ENCODE measurements at places on chromosomes 6 and 20.
A peak's percentile ranks its signal among the peaks of the same experiment; 100 is the strongest.

GRCh38 chr6:157223021-157223430 is 100.3 kb downstream of the TMEM242 start:
- H3K4me1 ChIP-seq = peaks cover 42% of the 10 kb centered on the region
- H3K4me3 ChIP-seq = no peak overlapping the region
- no peak overlapping the region for H3K27ac ChIP-seq
- no peak for DNase-seq
- no peaks in the 10 kb centered on the region for H3K27me3 ChIP-seq

DNA sequence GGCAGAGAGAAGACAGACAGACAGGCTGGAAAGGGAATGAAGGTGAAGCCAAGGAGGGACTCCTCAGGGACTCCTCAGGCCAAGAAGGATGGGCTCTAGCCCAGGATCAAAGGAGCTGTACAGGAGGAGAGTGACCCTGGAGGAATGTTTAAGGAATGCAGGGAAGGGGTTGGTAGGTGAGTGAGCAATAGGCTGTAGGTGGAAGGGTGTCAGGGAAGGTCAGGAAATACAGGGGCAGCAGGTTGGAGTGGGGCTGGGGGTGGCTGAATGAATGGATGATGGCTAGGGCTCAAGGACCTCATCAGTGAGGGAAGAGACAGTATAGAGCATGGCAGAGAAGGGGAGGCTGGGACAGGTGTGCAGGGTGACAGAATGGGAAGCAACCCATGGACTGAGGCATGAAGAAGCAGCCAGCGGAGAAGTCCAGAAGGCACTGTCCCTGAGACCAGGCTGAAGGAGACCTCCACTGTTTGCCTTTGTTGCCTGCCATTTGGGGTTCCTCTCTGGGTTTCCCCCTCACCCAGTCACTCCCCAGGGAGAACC is 13.2 kb downstream of the SYNGAP1 start:
- no peak for DNase-seq
- no peaks in the 10 kb centered on the region for H3K27me3 ChIP-seq
- peaks cover 23% of the 10 kb centered on the region for H3K36me3 ChIP-seq
- H3K4me3 ChIP-seq = peak overlapping the region; percentile 21
- peaks cover 54% of the 10 kb centered on the region for H3K4me1 ChIP-seq

GRCh38 chr6:132790450-132790849 is 8.0 kb downstream of the SLC18B1 start:
- H3K27me3 ChIP-seq = no peaks in the 10 kb centered on the region
- no peaks in the 10 kb centered on the region for H3K4me1 ChIP-seq
- no peak overlapping the region for H3K4me3 ChIP-seq
- DNase-seq = no peak
- H3K27ac ChIP-seq = no peak overlapping the region

- DNase-seq = no peak
- no peak overlapping the region for H3K27ac ChIP-seq
- H3K27me3 ChIP-seq = no peaks in the 10 kb centered on the region
- H3K4me1 ChIP-seq = no peaks in the 10 kb centered on the region
Observed at GRCh38 chr6:90062051-90062450, 167.8 kb downstream of the GJA10 start.

DNA sequence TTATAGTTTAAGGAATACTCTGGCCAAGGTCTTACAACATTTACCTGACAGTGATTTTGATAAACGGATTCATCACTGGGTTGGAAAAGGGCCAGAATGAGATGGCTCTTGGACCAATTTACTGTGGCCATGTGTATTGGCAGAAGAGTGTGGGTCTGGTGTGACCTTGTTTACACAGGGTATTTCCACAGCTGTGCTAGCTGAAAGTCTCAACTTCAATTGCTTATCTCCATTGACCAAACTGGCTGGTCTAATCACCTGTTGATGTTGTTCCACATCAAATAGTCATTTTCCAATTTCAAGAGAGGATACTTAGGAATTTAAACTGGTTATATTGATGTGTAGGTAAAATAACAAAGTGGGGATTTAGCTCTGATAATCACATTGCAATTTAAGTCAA is 501.6 kb upstream of the MAP3K7 start:
- H3K36me3 ChIP-seq = no peaks in the 10 kb centered on the region
- H3K27ac ChIP-seq = no peak overlapping the region
- peaks cover 8% of the 10 kb centered on the region for H3K4me1 ChIP-seq
- DNase-seq = no peak
- H3K4me3 ChIP-seq = no peak overlapping the region

- H3K27ac ChIP-seq = no peak overlapping the region
- DNase-seq = no peak
- no peak overlapping the region for H3K4me3 ChIP-seq
- H3K27me3 ChIP-seq = peaks cover 2% of the 10 kb centered on the region
- peaks cover 7% of the 10 kb centered on the region for H3K4me1 ChIP-seq
Observed at GRCh38 chr6:14876778-14877613, 368.9 kb upstream of the JARID2 start.

DNA sequence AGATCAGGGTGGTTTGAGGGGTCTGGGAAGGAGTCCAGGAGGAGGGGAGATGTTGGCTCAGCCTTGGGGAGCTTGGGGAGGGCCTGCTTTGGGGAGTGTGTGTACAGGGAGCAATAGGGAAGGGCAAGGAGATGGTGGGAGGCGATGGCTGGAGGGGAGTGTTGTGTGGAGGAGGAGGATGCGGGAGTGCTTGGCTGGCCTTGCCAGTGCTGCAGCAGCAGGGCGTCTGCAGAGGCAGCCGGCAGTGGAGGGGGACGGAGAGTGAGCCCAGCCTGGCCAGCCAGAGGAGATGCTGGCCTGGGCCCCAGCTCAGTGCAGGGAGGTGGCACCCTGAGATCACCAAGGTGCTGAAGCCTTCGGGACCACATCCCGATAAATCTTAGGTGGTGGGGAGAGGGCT is 3.9 kb downstream of the IP6K3 start:
- peaks cover 45% of the 10 kb centered on the region for H3K4me1 ChIP-seq
- DNase-seq = no peak
- H3K27me3 ChIP-seq = no peaks in the 10 kb centered on the region
- no peaks in the 10 kb centered on the region for H3K36me3 ChIP-seq
- no peak overlapping the region for H3K27ac ChIP-seq
